ENCODE measurements at places on chromosomes 2 and 18.
A peak's percentile ranks its signal among the peaks of the same experiment; 100 is the strongest.

GRCh38 chr2:166180951-166181812 lies 53.4 kb upstream of the SCN1A start:
- DNase-seq, result peak; percentile 9

DNA sequence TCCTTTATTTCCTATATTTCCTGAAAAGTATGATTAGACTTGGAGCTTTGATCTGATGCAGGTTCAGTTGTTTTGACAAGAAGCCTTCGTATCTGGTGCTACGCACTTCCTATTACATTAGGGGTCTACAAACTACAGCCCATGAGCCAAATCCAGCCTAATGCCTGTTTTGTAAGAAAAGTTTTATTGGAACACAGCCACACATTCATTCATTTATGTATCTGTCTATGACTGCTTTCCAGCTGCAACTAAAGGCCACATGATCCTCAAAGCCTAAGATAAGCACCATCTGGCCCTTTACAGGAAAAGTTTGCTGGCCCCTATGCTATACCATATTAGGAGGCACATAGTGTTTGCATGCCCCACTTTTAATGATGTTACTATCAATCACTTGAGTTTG lies 26.0 kb downstream of the EIF2AK3 start:
- DNase-seq, result no peak

GRCh38 chr2:49772299-49772970 lies 618.1 kb upstream of the FSHR start:
- DNase-seq, result no peak

- DNase-seq, result peak; percentile 20
These were observed 27.8 kb downstream of the DNMT3A start for GRCh38 chr2:25313711-25314513.

DNA sequence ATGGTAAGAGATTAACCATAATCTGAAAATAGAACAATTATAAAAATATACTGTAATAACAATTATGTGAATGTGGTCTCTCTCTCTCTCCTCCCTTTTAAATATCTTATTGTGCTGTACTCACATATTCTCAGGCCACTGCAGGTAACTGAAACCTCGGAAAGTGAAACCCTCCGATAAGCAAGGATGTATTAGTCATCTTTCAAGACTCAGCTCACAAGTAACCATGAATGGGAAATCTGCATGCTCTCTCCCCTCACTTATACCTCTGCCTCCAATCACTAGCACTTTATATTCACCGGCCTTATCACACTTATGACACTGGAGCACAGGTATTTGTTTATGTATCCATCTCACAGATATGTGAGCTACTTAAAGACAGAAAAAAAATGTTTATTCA lies 139.7 kb downstream of the LRP2 start:
- no peak for DNase-seq

DNA sequence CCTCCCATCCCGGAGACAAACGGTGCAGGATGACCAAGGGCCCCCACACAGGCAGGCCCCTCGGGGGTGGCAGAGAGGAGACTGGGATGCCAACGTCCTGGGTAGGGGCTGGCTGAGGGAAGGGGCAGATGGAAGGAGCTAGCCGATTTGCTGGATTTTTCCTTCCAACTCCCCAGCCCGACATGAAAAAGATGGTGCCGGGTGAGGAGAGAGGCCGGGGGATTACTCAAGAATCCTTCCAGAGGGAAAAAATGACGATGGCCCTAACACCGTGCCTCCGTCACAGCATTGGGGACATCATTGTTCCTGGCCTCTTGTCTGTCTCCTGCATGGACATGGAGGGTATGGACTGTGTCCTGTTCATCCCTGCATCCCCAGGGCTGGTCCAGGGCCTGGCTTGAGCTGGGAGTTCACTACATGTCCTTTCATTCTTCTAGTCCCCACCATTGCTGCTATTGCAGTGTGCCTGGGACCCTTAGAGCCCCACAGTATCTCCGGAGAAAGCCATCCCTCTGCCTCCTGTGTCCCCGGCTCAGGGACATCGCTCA lies 217.7 kb downstream of the TNS1 start:
- DNase-seq, result no peak

- peak; percentile 84 for DNase-seq
These were observed 206.2 kb downstream of the ARL4C start for GRCh38 chr2:234290671-234291070.

DNA sequence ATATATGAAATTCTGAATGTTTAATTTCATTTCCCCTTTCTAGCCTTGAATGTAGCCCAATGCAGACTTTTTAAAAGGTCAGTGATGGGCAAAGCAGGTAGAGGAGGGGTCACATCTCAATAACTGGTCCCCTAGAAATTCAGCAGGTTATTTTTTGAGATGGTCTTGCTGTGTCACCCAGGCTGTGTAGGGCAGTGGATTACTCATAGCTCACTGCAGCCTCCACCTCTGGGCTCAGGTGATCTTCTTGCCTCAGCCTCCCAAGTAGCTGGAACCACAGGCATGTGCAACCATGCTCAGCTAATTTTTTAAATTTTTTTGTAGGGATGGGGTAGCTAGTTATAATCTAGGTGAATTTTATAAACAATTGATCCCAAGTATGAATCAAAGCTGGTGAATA lies 8.8 kb downstream of the IAH1 start:
- no peak for DNase-seq

GRCh38 chr18:59921384-59921891 lies 21.6 kb downstream of the PMAIP1 start:
- peak; percentile 33 for DNase-seq

- DNase-seq, result no peak
These were observed 164.4 kb downstream of the TNS1 start for GRCh38 chr2:217838409-217838831.

- no peak for DNase-seq
These were observed 32.5 kb downstream of the R3HDM1 start for GRCh38 chr2:135563793-135564192.
